Activated CD4-positive, alpha-beta memory T cell treated with anti-CD3 and anti-CD28 coated beads for 36 hours (primary cell): ENCODE measurements at places on chromosomes 7 and 10.

DNA sequence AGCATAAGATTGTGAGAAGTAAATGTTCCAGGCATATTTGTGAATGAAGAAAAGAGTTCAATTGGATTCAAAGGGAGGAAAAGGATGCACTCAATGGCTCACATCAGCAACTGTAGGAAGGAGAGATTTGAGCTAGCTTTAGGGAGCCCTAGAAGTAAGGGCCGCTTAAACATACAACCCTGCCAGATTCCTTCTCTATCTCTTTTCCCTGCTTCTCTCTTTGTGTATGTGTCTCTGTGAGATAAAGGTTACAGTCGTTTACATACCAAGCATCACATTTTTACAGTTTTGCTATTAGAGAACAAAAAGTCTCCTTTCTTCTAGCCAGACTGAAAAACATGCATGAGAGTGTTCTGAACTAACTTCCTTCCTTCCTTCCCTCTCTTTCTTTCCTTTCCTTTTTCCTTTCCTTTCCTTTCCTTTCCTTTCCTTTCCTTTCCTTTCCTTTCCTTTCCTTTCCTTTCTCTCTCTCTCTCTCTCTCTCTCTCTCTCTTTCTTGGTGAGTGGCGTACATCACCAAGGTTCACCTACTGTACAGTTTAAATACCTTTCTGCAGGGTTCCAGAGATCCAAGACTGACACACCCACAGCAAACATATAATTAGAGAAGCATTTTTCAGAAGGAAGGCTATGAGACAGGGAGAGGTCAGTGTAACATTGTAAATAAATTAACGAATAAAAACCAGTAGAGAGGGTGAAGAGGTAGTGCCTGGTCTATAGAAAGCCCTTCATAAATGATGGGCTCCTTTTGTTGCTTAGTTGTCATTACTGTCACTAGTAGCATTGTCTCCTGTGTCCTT is 240.4 kb downstream of the ARL4A start:
- no peak for DNase-seq

GRCh38 chr10:48384699-48384982 is 78.2 kb downstream of the MAPK8 start:
- no peak for DNase-seq

DNA sequence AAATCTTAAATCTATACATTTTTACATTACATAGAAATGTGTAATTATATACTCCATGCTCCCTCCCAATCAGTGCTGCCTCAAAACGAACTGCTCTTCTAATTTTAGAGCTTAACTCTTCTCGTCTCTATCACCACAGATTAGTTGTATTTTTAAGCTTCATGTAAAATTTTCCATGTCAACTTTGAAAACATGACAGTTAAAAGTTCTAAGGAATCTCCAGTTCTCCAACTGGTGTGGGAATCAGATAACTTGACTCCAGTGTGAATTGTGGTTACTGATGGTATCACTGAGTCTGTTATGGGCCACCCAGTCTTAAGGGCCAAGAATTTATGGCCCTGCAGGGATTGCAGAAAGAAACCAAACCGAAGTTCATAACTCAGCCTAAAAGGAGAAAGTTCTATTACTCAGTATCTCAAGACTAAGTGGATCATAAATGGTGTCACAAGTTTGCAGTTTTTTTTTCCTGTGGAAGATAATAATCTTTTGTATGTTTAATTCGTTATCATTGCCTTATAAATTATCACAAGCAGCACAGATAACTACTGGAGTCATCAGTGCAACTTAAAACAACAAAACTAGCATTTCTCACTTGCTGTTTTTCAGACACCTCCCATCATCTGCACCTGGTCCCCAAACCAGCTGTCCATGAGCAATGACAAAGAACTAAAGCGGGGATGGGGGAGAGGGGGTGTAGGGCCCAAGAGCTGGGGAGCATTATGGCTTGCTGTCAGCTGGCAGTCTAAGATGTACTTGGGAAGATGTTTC is 31.5 kb upstream of the KMT2E start:
- DNase-seq = peak; percentile 33

- DNase-seq = peak; percentile 29
Measured at GRCh38 chr7:32915041-32915536, 23.5 kb upstream of the KBTBD2 start.

- no peak for DNase-seq
Measured at GRCh38 chr7:28354601-28355402, 57.5 kb upstream of the CREB5 start.

DNA sequence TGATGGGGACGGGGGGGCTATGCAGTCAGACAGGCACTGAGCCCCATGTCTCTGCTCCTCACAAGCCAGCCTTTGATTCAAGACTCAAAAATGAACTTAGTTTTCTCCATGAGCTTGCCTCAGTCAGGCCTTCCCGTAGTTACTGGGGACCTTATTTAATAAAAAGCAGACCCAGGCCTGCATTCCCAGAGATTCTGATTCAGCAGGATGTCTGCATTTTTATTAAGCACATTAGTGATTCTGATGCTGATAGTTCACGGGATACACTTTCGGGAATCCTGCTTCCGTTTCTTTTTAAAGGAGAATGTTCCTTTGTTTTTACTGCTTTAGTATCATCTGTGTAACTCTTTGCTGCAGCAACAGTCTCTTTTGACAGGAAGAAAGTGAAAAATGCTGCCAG is 28.3 kb upstream of the PLPP4 start:
- DNase-seq = no peak

DNA sequence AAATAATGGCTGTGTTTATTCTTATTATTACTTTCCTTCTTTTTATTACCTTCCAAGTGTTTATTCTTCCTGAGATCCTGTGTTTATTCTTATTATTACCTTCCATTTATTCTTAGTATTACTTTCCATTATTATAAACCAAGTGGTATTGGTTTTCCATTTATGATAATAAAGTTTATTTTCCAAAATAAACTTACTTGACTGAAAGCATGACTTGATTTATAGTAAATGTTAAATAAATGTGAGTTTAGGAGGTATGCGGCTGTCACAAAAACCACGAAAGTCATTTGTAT is 20.2 kb downstream of the WIPF3 start:
- no peak for DNase-seq

GRCh38 chr7:122525355-122525754 is 173.6 kb downstream of the RNF133 start:
- no peak for DNase-seq

GRCh38 chr7:19095353-19095860 is 22.0 kb downstream of the TWIST1 start:
- DNase-seq = no peak

DNA sequence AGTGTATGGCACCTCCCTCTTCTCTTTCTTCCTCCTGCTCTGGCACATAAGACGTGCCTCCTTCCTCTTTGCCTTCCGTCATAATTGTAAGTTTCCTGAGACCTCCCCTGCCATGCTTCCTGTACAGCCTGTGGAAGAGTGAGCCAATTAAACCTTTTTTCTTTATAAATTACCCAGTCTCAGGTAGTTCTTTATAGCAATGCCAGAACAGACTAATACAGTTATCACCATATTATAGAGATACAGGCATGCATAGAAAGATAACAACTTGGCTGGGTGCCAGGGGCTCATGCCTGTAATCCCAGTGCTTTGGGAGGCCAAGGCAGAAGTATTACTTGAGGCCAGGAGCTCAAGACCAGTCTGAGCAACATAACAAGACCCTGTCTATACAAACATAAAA is 53.2 kb downstream of the GCC1 start:
- no peak for DNase-seq

- no peak for DNase-seq
Measured at GRCh38 chr10:29534590-29534989, 100.2 kb downstream of the SVIL start.

GRCh38 chr10:18254086-18254485 is 113.9 kb downstream of the CACNB2 start:
- no peak for DNase-seq

GRCh38 chr10:60454336-60454735 is 64.7 kb upstream of the ANK3 start:
- DNase-seq = no peak

- no peak for DNase-seq
Measured at GRCh38 chr10:31669357-31669756, 259.3 kb downstream of the ARHGAP12 start.

DNA sequence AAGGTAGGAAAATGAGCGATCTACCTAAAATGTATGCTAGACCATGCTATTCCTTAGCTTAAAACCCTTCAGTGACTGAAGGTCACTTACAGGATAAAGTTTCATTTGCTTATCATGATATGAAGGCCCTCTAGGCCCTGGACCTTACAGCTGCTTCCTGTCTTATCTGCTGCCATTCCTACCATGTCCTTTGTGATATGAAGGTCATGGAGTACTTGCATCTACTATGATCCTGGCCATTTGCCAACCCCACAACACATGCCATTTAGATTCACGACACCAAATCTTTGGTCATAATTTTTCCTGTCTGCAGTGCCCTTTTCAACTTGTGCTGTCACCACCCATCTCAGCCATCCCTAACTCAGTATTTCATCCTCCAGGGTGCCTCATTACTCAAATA is 181.8 kb upstream of the MDFIC start:
- DNase-seq = no peak

DNA sequence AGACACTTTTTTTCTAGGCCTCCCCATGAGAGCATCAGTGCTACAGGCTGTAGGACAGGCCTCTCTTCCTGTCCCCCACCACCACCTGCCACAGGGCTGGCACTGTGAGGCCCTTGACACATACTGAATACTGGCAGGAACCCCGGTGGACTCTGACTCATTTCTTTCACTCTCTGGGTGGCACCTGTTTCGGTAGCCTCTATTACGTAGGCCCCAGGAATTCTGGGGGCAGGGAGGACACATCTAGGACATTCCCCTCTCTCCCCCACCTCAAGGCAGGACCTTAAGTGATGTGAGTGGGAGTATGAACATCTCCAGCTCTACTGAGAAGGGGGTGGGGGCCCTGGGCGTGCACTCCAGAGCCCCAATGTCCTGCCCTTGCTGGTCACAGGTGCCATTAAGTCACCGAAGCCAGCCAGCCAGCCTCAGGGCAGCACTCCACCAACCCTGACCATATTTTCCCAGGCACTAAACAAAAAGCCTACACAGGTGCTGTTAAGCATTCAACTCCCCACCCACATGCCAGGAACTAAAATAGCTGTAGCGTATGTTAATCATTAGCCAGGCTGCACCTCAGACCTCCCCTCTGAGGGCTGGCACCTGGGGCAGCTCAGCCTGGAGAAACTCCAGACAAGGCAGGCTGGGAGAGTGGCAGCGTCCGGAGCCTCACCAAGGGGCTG is 8.9 kb downstream of the ANXA11 start:
- DNase-seq = peak; percentile 90

GRCh38 chr7:74175340-74175739 is 1.2 kb downstream of the EIF4H start:
- DNase-seq = no peak

DNA sequence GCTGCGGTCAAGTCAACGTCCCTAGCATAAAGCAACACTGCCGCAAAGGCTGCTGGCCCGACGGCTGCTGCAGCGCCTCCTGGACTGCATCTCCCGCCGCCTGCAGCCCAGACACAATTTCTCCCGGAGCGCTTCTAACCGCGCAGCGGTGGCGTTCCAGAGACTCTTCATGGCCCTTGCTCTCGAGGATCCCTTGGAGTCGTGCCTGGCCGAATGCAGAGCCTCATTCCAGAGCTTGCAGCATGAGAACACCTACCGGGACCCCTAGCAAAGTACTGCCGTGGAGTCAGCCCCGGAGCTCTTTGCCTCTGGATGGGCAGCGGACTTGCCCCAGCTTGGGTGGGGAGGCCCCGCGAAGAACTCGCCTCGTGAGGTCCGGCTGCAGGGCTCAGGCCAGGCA is 79.7 kb upstream of the ZNF32 start:
- no peak for DNase-seq

GRCh38 chr10:114879093-114879492 is 57.5 kb downstream of the FHIP2A start:
- DNase-seq = no peak

DNA sequence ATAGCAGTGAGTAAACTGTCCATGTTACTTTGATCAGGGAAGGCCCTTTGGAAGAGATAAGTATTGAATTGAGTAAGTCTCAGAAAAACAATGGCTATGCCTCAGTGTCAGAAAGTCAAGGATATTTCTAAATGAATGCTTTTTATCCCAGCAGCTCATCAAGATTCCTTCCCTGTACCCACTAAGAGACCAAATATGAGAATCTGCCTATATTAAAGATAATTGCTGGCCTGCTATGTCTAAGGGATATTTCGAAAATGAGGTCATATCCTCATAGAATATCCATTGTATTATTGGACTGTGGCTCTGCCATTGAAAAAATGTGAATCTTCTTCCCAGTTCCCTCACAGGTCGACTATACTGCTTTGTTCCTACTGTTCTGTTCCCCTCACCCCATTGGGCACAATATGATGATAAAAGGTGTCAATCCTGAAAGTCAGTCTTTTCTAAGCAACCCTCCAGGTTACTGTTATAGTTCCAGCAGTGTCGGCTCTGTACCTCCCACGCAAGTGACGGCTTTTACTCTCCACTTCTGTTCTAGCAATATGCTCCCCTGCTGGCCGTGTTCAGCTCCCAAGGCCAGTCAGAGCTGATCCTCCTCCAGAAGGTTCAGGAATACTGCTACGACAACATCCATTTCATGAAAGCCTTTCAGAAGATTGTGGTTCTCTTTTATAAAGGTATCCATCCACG is 51.7 kb downstream of the BZW2 start:
- no peak for DNase-seq

- DNase-seq = no peak
Measured at GRCh38 chr7:120587243-120587642, 270.7 kb downstream of the TSPAN12 start.

DNA sequence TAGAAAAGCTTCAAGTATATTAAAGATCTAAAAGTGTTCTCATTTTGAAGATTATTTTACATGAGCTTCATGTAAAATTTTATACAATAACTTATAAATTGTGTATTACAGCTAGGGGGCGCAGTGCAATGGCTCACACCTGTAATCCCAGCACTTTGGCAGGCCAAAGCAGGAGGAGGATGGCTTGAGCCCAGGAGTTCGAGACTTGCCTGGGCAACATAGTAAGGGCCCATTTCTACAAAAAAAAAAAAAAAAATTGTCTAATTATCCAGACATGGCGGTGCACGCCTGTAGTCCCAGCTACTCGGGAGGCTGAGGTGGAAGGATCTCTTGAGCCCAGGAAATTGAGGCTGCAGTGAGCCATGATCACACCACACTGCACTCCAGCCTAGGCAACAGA is 16.6 kb downstream of the ACBD5 start:
- DNase-seq = peak; percentile 48

DNA sequence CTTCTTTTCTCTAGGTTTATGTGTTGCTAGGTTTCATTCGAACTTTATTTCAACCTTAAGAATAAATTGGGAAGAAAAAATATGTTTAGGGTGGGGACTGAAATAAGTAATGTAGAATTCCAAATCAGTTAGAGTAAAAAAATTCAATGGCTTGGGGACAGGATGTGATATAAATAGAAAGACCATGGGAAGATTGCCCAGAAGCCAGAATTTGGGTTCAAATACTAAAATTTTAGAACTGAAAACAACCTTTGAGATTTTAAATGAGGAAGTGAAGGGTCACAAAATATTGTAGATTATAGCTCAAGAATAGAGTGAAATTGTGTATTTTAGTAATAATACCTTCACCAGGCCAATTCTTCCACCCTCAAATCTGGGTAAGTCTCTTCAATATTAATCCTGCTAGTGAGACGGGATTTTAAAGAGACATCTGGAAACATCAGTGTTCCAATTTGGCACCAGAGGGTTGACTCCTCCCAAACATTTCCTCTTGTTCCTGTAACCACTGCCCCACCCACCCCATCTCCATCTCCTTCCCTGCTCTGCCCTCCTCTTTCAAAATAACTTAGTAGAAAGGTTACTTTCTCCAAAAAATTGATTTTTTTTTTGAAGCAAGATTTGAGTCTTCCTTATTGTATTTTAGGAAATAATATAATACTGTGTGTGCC is 51.3 kb upstream of the FAM3C start:
- no peak for DNase-seq
